Midbrain (tissue), 1 donor: ENCODE measurements at places on chromosomes 12 and 14.

DNA sequence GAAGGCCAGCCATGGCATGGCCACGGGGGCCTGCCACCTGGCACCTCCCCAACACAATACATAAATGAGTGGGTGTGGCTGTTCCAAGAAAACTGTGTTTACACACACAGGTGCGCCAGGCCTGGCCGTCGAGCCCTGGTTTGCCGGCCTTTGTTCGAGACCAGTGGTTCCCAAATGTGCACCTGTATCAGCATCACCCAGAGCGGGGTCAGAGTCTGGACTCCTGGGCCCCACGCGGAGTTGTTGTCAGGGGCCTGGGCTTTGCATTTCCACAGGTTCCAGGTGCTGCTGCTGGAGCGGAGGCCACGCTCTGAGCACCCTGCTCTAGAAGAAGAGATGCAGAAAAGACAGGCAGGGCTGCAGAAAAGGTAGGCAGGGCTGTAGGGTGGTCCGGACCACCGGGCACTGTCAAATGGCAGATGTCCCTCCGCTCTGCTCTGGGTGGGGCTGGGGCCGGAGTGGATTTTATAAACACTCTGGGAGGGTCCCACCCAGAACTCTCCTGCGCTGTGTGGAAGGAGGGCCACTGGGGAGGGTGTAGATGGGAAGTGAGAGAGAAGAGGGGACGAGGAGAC is 4.2 kb upstream of the ASPG start:
- DNase-seq: no peak

- DNase-seq: peak; percentile 18
Observed at GRCh38 chr14:34711796-34712712, 2.3 kb downstream of the CFL2 start.

DNA sequence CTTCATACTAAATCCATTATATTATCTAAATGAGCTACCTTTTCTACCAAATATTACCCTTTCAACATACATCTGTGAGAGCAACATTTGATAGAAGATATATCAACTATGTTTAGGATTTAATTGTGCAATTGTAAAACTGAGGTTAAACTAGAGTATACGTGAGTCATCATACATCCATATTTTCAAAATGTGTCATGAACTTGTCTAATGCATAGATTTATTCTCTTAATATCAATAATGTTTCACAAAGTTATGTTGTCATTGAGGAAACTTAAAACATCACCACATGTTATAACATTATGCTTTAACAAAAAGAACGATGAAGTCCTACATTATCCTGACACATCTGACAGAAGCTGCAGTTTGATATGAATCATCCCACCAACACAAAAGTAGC is 645.5 kb upstream of the NOVA1 start:
- DNase-seq: no peak

DNA sequence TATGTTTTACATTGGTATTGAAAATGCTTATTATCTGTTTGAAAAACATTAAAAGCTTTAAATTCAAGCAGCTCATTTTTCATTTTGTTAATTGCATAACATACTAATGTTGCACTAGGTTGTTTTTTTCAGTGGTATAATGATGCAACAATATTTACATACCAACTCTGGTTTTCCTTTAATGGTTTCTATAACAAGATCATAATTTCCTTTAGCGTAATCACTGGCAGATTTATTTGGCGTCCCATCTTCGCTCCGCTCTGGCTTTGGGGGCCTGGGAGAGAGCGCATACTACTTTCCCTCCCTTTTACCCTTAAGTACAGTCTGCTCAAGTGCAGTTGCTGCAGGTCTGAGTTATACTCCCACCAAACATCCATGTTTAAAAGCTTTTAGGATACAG is 574.1 kb downstream of the PRKD1 start:
- DNase-seq: no peak

DNA sequence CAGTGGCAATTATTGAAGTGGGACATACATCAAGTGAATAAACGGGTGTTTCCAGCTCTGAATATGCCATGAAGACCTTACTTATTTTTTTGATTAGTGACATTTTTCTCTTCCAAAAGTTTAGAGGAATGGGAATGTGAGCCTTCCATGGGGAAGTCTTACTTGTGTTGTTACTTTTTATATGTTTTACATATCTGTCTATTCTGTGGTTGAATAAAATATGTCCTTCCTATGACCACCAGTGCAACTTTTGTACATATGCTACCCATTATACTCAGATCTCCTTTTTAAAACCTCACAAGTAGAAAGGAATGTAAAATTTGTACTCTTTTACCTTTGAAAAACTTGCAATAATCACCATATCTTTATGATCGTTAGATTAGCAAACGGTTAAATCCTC is 132.7 kb downstream of the MSRB3 start:
- no peak for DNase-seq

DNA sequence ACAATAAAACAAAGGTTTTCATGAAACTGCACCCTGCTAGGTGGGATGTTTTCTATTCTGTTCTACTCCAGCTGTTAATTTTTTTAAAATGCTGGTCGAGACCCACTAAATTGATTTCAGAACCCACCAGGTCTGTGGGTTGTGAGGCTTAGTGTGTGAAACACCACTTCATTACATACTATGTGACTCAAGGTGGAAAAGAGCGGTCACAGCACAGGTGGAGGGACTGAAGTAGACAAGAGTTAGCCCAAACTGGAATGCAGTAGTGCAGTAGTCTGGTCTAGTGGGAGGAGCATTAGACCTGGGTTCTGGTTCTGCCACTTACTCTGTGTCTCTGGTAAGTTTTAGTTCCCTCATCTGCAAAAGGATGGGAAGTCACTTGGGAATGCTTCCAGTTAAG is 12.2 kb downstream of the DDX55 start:
- no peak for DNase-seq

DNA sequence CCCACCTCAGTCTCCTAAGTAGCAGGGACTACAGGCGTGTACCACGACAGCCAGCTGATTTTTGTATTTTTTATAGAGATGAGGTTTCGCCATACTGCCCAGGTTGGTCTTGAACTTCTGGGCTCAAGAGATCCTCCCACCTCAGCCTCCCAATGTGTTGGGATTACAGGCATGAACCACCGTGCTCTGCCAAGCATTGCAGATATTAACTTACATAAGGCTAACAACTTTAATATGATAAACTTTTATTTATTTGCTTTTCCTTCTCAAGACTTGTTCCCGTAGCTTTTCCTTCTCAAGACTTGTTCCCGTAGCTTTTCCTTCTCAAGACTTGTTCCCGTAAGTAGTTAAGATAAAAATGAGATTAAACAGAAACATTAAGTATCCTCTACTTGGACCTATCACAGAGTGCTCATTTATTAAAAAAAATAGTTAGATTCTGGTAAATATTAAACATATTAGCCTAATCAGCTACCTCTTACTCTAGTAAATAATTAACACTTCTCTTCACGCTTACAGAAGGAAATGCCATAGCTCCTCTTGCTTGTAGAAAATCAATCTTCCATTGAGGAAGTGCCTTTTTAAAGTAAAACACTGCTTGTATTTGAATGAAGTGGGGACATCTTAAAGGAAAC is 157.7 kb upstream of the KITLG start:
- DNase-seq: no peak

DNA sequence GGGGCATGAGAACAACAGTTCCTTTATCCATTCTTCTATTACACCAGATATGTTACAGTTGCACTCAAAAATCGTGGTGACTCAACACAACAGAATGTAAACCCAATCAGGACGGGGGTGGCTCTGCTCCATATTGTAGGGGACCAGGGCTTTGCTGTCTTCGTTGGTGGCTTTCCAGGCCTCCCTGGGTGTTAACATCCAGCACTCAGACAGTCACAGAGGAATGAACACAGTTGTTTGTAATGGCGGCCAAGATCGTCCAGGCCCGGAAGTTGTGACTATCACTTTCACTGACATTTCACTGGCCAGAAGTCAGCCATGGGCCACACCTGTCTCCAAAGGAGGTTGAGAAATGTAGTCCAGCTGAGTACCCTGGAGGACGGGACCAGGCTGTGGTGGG is 204.1 kb downstream of the CACNA1C start:
- DNase-seq: no peak
